ENCODE measurements at places on chromosomes 16 and 17.

DNA sequence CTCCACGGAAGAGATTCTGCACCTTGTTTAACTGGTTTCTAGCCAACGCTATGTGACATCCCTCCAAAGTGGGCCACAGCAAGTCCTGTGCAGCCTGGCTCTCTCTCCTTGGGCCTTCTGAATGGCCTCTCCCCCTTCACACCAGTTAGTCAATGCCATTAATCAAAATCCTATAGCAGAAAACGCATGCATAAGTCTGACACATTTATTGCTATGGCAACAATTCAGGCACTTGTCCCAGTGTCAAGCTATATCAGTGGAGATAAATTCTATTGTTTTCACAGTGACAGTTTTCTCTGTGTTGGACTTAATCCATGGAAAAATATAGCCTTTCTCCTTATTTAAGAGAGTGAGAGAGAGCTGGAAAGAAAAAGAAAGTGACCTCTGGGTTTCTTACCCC, 87.2 kb upstream of the TOX3 start:
- no peak for DNase-seq

DNA sequence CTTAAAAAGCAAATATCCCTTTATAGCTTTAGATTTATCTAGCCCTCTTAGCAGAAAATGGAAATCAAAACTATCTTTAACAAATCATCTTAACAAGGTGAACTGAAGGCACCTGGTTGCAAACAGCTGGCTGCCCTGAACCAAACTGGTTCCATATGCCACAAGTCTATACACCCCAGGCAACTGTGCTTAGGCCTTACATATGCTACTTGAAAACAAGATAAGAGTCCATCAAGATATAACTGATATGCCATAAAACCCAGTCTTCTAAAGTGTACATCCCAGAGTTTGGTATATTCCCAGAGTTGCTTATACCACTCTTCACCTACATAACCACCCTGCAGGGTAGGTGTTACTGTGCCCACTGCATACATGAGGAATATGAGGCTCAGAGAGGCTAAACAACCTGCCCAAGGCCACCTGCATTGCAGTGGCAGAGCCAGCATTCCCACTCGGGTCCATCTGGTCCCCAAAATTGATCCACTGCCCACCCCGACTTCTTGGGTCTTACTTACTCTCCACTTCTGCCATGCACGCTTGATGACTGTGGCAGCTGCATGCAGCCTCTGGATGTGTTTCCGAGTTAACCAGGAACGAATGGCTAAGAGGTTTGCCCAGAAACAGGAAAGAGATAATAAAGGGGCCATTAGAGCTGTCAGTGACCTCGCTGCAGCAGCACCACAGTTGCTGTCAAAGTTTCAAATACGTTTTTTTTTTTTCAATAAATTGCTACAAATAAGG, 12.2 kb downstream of the ZNHIT3 start:
- DNase-seq: no peak

- DNase-seq: no peak
These were observed 14.9 kb upstream of the KCNJ12 start for GRCh38 chr17:21361020-21361809.

DNA sequence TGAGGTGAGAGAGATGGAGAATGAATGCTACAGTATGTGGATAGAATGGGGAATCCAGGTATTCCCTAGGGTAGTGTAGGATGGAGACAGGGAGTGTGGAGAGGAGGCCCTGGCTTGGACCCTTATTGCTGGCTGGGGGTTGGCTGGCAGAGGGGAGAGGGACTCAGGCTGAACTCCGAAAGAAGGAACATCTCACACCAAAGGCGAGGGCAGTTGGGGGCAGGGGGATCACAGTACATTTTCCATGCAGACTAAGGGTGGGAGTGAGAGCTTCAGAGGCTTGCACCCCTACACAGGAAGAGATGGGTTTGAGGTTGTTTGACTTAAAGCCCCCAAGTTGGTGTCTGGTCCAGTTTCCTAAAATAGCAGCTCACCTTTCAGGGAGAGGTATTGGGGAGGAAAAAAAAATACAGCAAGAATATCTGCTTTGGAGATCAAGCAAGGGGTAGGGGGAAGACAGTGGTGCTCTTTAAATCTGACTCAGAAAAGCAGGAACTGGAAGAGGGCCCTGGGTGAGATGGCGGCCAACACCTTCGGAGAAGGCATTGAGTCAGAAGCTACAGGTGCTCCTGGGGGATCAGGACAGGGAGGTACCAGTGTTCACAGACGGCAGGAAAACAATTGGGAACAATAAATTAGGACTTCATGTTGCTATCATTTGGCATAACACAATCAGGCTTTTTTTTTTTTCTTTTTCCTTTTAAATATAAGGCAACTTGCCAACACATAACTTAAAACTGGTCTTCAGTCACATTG, 12.4 kb downstream of the TRAF4 start:
- no peak for DNase-seq

DNA sequence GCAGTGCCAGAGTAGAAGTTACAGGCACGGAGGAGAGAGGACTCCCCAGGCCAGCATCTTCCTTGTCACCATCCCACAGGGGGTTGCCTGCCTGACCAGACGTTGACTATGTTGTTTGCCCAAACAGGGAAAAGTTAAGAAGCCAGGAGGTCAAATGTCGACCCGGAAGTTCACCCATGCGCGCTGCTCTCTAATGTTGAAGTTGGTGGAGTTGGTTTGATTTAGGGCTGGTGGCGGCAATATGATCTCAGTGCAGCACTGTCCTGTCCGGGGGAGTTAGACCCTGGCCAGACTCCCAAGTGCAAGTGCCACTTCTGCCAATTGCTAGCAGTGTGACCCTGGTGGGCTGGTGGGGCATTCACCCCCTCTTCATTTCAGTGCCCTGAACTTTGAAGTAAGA, 30.4 kb downstream of the RGS9 start:
- no peak for DNase-seq

- no peak for DNase-seq
These were observed 35.0 kb downstream of the PITPNC1 start for GRCh38 chr17:67412032-67412431.
